Activated CD8-positive, alpha-beta memory T cell treated with anti-CD3 and anti-CD28 coated beads for 1 hour (primary cell): ENCODE measurements at places on chromosomes 12 and 14.

GRCh38 chr12:65414526-65414925 lies 136.0 kb downstream of the MSRB3 start:
- no peak for DNase-seq

DNA sequence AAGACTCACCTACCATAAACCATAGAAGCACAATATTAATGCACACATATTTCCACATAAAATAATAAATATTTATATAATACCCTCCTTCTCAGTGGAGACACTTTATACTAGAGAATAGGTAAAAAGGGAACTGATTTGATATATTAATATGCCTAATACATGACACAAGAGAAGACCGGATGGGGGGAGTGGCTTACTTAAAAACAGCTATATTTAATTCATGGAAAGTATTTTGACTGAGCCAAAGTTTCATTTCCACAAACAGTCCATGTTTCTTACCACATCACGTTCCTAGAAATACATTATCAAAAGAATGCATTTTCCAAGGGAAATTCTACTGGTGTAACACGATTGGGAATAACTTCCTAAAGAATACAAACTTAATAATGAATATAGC lies 63.4 kb downstream of the ITPR2 start:
- DNase-seq: no peak

DNA sequence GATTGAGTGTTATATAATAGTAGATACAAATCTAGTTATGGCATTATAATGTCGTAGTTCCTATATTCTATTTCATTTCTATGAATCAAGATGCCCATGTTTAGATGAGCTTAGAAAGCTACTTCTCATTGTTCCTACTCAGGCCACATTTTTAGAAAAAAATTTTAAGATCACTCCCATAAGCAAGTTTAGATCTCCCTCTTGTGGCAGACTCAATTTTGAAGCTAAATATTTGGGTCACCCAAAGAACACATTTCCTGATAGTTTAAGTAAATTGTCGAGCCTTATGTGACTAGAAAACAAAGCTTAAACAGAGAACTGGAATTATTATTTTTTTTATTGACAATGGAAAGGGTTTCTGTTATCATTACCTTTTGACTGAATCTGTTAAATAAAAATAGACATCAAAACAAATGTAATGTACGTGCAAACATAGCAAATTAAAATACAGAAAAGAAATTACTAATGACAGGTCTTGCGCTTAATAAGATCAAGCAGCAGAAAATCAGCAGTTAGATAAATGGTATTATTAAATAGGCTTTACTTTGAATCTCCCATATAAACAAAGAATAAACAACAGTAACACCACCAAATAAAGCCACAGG lies 180.2 kb downstream of the ACSS3 start:
- DNase-seq: no peak

- no peak for DNase-seq
Observed at GRCh38 chr14:93381644-93382043, 34.7 kb downstream of the COX8C start.

DNA sequence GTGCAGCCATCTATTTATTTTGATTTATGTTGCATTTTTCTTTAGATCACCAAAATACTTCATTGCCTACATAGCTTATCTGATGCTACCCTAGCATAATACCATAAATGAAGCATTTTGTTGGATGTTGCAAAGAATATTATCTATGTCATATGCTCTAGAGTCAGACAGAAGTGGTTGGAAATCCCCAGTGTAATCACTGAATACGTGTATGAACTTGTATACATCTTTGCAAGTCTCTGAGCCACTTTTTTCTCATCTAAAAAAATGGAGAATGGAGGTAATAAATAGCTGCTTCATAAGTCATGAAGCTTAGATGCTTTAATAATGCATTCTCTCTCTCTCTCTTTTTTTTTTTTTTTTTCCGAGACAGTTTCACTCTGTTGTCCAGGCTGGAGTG lies 18.5 kb downstream of the EVL start:
- no peak for DNase-seq
